ENCODE measurements at places on chromosomes 2 and 18.

DNA sequence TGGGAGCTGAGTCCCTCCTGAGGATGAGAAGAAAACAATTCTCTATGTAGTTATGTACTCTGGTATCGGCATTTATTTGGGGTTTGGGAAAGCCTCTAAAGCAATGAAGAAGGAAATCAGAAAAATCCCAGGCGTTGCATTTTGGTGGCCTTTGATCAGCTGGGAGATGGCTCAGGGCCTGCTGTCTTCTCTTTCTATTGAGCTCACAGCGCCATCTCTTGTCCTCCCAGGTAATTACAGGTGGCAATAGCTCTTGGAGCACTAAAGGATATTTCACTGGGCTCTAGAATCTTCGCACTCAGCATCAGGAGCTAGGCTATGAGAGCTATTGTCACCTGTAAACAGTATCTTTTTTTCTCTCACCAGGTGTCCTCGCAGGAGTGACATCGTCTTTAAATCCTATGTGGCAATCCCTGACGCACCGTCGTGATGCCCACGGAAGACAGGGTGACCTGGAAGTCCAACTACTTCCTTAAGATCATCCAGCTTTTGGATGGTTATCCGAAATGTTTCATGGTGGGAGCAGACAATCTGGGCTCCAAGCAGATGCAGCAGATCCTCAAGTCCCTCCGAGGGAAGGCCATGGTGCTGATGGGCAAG lies 76.1 kb upstream of the PMAIP1 start:
- no peak for DNase-seq

- DNase-seq = no peak
These were observed 101.7 kb upstream of the ZSWIM2 start for GRCh38 chr2:186950694-186951093.

GRCh38 chr2:529852-530251 lies 147.4 kb downstream of the TMEM18 start:
- DNase-seq = no peak

DNA sequence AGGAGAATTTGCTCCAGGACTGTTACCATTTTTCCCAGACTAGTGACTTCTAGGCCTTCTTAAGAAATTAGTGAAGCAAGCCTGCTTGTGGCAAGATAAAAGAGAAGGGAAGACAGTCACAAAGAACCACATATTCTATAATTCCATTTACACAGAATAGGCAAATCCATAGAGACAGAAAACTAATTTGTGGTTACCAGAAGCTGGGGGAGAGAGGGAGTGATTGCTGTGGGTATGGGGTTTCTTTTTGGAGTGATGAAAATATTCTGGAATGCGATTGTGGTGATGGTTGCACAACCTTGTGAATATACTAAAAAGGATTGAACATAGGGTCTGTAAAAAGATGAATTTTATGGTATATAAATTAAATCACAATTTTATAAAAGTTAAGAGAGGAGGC lies 37.5 kb upstream of the SIX2 start:
- DNase-seq = no peak

- no peak for DNase-seq
These were observed 50.2 kb downstream of the UNC80 start for GRCh38 chr2:209821806-209822205.

GRCh38 chr2:106545007-106545406 lies 57.8 kb downstream of the CD8B2 start:
- no peak for DNase-seq

DNA sequence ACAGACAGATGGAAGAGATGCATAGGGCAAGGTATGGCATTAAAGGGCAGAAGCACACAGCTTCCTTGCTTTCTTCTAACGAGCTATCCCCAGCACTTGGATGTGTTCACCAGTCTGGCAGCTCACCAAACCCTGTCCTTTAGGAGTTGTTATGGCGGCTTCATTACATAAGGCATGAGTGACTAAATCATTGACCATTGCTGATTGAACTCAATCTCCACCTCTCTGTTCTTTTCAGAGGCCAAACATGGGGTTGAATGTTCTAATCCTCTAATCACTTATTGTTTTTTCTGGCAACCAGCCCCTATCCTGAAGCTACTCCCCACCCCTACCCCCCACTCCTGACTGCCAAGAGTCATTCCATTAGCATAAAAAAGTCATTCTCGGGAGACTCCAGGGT lies 301.8 kb downstream of the XIRP2 start:
- no peak for DNase-seq

DNA sequence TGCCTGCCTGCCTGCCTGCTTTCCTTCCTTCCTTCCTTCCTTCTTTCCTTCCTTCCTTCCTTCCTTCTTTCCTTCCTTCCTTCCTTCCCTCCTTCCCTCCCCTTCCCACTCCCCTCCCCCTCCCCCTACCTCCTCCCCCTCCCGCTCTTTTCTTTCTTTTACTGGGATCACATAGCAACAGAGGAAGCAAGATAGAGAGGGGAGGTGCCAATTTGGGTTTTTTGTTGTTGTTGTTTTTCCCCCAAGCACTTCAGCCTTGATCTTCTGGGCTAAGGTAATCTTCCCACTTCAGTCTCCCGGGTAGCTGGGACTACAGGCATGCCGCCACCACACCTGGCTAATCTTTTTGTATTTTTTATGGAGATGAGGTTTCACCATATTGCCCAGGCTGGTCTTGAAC lies 20.0 kb downstream of the PPM1B start:
- DNase-seq = no peak

DNA sequence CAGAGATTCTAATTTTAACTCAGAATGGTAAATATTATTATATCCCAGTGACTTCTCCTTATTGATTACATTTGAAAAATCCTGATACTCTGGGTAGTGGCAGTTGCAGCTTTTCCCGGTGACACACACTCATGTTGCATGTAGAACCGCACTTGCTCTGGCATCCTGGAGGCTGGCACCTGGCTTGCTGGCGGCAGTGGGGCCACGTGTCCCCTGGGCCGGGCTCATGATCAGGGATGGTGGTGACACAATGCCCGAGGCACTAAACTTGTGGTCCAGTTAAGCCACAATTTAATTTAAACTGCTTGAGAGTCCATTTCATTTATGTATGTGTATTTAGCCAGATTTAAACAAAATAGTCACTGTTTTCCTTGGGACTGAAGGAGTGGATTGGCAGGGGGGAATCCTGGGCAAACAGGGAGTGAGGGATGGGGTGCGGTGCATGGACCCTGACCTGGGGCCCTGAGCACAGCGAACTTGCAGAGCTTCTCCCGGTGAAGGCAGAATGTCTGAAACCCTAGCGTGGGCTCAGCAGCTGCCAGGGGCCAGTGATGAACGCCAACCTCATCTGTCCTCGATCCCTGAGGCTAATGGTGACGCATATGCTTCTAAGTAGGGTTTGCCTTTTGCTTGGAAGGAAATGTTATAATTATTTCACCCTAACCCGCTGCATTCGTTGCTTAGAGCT lies 50.0 kb downstream of the KCNG2 start:
- DNase-seq = no peak

GRCh38 chr2:88443353-88443938 lies 9.0 kb downstream of the FOXI3 start:
- DNase-seq = no peak

- no peak for DNase-seq
These were observed 11.8 kb upstream of the DUSP2 start for GRCh38 chr2:96156926-96157648.

- DNase-seq = no peak
These were observed 43.8 kb upstream of the GORASP2 start for GRCh38 chr2:170885130-170885791.

- no peak for DNase-seq
These were observed 4.1 kb downstream of the ITGA4 start for GRCh38 chr2:181461056-181461997.

- no peak for DNase-seq
These were observed 51.4 kb downstream of the LINC00305 start for GRCh38 chr18:64097497-64097896.

DNA sequence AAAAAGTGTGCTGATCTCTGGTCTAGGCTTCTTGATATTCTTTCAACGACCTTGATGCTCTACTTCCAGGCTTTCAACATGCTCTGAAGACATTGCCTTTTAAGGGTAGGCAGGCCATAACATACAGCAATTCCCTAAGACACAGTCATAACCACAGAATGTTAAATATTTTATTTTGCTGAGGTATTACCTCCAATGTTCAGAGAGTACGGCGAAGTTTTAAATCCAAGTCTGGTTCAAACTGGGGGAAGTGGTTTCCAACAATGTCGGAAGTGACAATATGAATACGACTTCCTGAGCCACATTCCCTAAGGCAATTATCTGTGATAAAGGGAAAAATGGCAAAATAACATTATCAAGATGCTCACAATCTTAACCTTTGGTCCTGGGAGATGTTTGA lies 1077.9 kb upstream of the PIK3C3 start:
- DNase-seq = no peak

DNA sequence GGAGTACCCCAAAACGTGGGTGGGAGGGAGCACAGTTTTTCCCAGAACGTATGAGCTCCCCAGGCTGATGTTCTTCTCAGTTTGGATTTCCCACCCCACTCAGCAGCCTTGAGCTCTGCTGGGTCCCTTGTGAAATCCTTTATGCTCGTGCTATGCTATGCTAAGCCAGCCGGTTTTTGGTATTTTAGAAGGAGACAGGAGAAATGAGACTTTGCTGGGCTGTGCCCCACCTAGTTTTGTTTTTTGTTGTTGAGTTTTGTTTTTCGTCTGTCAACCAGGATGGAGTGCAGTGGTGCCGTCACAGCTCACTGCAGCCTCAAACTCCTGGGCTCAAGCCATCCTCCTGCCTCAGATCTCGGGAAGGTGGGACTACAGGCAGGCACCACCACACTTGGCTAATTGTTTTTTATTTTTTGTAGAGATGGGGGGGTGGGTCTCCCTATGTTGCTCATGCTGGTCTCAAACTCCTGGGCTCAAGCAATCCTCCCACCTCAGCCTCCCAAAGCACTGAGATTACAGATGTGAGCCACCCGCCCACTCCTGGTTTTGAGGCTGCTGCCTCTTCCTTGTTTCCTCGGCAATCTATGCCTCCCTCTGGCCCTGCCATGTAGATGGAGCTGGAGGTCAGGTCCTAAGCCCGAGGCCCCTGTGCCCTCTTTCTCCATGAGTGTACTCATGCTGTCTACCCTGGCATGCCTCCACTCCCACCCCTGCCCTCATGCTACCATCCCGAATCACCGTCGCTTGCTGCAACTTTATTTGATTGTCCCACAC lies 17.5 kb upstream of the MGAT4A start:
- no peak for DNase-seq

- DNase-seq = no peak
These were observed 37.0 kb upstream of the YPEL5 start for GRCh38 chr2:30109856-30110255.

DNA sequence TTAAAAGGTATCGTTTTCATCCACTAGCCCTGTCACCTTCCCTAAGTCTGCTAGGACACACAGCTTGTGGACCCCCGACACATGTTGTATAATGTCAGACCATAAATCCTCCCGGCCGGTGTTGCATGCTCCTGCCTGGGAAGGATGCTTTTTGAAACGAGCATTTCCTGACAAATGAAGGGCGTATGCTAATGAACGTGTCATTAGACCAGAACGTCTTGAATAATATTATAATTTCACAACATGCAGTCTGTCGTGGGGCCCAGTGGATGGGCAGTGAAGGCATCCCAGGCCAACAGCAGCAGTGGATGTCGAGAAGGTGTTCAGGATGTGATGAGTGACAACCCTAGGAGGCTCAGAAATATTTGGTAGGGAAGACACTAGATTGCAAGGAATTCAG lies 7.5 kb downstream of the CHRNA1 start:
- DNase-seq = no peak

DNA sequence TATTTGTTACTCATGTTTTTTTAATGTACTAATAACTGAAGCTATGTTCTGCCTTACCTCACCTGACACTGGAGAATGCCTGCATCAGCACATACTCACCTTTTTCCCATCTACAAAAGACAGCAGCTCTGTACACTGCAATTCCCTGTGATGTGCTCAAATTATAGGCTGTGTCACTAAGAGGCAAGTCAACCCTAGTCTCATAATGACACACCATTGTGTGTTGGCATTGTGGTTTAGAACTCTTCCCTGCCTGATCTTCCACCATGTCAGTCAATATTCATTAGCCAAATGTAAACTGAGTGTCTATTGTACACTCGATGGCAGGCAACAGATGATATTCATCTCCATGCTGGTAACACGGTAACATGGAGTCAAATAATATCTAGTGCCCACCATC lies 332.1 kb upstream of the TCF4 start:
- DNase-seq = no peak

GRCh38 chr2:66698091-66698490 lies 263.2 kb downstream of the MEIS1 start:
- DNase-seq = no peak

DNA sequence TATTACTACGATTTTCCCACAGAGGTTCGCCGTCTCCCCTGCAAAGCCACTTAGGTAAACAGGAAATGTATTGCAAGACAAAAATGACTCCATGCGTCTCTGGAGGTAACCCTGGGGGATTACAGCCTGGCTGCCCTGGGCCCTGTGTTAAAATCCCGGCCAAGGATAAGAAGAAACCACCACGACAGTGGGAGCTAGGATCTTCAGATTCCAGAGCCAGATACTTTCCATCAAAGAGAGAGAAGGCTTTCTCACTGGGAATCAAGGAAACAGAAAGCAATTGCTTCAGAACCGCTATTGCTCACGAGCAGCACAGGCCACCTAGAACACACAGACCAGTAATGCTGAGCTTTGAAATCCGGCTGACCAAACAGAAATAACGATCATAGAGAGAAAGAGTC lies 97.9 kb upstream of the ZNF516 start:
- DNase-seq = no peak

GRCh38 chr18:62658028-62658427 lies 57.3 kb upstream of the PHLPP1 start:
- DNase-seq = no peak

GRCh38 chr2:54960164-54960563 lies 90.1 kb downstream of the RTN4 start:
- no peak for DNase-seq
